ENCODE measurements at places on chromosomes 13 and 19.

- DNase-seq: no peak
Observed at GRCh38 chr19:49946415-49946814, 14.6 kb downstream of the SIGLEC11 start.

DNA sequence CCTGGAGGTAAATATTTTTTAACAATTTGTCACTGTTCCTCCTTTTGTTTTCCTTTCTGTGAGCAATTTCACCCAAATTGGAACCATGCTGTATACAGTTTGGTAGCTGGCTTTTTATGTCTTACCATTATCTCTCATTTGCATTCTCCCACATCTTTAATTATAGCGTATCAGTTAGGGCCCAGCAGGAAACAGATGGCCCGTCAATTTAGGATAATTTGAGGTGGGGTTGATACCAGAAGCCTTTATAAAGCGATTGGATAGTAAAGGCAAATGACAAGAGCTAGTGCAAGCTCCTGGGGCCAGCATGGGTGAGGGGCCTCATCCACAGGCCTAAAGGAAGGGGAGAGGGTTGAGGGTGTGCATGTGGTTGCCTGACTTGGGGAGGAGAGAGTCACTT lies 3.8 kb upstream of the IFNL4 start:
- DNase-seq: no peak

- DNase-seq: no peak
Observed at GRCh38 chr13:93687261-93687660, 460.7 kb downstream of the GPC6 start.

- DNase-seq: no peak
Observed at GRCh38 chr19:39677961-39678889, 22.5 kb downstream of the LGALS16 start.

DNA sequence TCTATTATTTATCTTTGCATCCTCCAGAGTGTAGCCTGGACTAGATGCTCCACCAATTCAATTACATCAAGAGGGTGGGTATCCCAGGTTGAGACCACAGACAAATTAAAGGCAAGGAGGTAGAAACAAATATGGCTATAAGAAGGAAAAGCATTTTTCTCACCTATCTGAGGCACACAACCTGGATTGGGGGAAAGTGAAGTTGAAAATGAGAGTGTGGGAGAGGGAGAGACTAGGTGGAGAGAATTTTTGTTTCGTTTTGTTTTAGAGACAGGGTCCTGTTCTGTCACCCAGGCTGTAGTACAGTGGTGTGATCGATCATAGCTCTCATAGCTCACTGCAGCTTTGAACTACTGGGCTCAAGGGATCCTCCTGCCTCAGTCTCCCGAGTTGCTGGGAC lies 5.8 kb upstream of the PRODH2 start:
- DNase-seq: no peak

DNA sequence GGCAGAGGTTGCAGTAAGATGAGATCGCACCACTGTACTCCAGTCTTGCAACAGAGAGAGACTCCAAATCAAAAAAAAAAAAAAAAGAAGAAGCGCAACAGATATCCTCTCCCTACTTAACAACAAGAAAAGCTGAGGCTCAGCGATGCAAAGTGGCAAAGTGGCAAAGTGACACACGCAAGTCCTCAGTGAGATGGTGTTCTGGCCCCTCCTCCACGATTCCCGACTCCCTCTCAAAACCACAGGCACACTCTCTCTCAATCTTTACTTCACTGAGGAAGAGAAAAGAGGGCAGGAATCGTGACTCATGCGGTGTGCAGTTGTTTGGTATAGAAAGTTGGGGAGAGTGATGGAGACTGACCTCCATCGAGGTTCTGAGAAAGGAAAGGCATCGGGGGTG lies 12.6 kb downstream of the FFAR2 start:
- no peak for DNase-seq

GRCh38 chr19:28971049-28971448 lies 241.9 kb downstream of the UQCRFS1 start:
- no peak for DNase-seq

- DNase-seq: no peak
Observed at GRCh38 chr13:23957981-23958380, 60.7 kb upstream of the C1QTNF9B start.

DNA sequence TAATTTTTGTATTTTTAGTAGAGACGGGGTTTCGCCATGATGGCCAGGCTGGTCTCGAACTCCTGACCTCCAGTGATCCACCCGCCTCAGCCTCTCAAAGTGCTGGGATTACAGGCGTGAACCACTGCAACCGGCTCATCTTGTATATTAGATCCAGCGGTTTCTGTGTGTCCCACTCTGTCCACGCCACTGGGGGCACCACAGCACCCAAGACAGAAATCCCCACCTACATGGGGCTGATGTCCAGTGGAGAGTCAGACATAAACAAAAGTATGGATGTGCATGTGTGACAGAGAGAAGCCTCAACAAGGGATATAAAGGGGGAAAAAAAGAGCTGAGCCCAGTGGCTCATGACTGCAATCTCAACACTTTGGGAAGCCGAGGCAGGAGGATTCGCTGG lies 65.8 kb upstream of the ADGRE5 start:
- no peak for DNase-seq

GRCh38 chr19:14704450-14704849 lies 14.6 kb downstream of the ZNF333 start:
- DNase-seq: no peak

- DNase-seq: no peak
Observed at GRCh38 chr13:98039261-98039660, 85.8 kb downstream of the IPO5 start.

GRCh38 chr13:80265348-80265747 lies 75.6 kb downstream of the SPRY2 start:
- DNase-seq: no peak

- no peak for DNase-seq
Observed at GRCh38 chr19:7650148-7650547, 13.2 kb downstream of the STXBP2 start.

GRCh38 chr13:71856548-71857043 lies 10.4 kb downstream of the DACH1 start:
- DNase-seq: no peak

GRCh38 chr19:39031368-39032062 lies 834 bp downstream of the FBXO27 start:
- peak; percentile 40 for DNase-seq

- peak; percentile 85 for DNase-seq
Observed at GRCh38 chr13:97194479-97194878, 27.7 kb upstream of the MBNL2 start.

- DNase-seq: no peak
Observed at GRCh38 chr13:43042410-43042921, 19.1 kb downstream of the DNAJC15 start.

- DNase-seq: peak; percentile 64
Observed at GRCh38 chr19:8396563-8397203, 6.5 kb downstream of the RAB11B start.

DNA sequence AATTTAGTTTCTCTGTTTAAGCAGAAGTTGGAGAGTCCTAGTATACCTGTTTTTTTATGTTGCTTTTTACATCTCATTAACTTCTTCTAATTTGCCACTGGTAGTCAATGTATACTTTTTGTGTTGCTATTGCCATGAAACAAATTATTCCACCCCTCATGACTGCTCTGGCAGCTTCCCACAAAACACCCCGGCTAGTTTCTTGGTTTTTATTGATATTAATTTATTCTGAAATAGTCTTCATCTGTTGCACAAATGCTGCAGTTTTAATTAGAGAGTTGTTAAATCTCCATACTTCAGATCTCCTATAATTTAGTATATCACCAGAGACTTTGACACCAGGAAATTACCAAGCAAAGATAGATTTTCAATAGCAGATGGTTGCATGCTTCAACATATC lies 1159.3 kb upstream of the PRR20A start:
- DNase-seq: no peak

- DNase-seq: no peak
Observed at GRCh38 chr19:42229301-42229854, 9.3 kb downstream of the ZNF526 start.

DNA sequence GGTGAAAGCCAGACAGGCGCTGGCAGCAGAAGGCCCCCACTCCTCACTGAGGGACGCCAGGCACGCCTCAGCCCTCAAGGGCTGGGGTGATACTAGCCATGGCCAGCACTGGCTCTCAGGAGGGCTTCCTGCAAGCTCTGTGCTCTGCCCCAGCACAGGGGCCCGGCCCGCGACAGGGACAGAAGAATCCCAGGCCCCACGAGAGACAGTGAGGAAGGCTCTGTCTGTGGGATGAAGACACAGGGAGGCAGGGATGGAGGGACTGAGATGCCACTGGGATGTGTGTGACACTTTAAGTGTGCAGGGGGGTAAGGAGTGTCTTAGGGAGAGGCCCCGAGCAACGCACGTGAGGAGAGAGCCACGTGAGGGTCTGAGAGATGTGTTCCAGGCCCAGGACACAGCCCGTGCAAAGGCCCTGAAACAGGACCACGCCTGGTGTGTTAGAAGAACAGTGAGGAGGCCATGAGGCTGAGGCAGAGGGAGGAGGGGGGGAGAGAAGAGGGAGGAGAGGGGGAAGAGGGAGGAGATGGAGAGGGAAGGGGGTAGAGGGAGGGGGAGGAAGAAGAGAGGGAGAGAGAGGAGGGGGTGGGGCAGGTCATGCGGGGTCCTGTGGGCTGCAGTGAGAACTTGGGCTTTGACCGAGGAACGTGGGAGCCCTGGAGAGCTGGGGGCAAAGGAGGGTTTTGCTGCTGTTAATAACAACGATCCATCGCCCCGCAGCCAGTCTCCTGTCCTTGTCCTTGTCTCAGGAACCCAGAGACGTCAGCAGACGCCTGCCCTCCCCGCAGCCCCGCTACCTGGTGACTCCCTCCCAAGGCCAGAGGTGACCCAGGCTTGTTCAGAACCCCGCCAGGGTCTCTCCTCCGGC lies 7.2 kb downstream of the RPL36 start:
- DNase-seq: no peak

DNA sequence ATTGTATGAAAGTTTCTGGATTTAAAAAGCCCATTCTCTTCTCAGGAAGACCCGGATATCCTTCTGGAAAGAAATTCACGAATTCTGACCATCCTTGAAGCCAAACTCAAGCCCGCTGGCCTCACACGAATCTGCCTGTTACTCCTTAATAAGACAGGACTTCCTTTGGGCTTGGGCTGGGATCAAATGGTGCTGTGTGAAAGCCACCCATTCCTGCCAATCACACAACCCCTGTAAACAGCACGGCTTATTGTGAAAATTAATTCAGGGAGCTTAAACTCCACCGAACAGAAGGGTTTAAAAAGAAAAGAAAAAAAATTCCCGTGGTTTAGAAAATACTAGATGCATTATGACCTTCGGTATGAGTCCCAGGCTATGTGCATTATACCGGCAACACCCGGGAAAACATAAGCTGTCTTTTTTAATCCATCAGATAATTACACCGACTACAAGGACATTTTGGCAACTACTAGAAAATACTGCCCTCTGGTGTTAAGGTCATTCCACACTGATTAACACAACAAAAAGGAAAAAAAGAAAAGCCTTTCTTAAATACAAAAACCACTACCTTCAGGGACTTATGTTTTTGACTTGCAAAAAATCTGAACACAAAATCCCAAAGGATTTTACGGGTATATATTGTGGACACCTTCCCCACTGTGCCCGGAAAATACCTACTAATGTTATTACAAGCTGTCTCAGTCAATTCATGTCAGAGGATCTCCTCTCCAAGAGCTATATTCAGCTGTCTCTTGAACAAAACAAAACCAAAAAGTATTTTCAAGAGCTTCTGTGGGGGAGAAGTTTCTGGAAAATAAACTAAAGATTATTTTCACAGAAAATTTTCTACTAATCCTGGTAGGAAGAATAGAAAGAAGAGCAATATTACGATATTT lies 76.0 kb upstream of the LSM14A start:
- DNase-seq: peak; percentile 28

DNA sequence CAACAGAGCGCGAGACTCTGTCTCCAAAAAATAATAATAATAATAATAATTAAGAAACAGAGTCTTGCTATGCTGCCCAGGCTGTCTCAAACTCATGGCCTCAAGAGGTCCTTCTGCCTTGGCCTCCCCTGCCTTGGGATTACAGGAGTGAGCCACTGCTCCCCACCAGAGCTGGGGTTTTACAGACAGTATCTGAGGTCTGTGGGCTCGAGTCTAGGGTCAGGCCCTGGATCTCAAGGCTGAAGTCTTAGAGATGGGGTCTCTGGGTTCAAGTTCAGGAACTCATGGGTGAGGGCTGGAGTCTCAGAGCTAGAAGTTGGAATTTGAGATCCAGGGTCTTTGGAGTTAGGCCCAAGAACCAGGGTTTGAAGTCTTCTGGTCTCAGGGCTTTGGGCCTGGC lies 3.5 kb downstream of the IL11 start:
- no peak for DNase-seq

Measured in brain microvascular endothelial cell (primary cell).